ENCODE measurements at places on chromosomes 16 and 17.
A peak's percentile ranks its signal among the peaks of the same experiment; 100 is the strongest.

- DNase-seq: no peak
Observed at GRCh38 chr16:30659507-30660423, 1.5 kb downstream of the FBRS start.

GRCh38 chr17:2241823-2242222, 61.8 kb downstream of the SMG6 start:
- DNase-seq: no peak

DNA sequence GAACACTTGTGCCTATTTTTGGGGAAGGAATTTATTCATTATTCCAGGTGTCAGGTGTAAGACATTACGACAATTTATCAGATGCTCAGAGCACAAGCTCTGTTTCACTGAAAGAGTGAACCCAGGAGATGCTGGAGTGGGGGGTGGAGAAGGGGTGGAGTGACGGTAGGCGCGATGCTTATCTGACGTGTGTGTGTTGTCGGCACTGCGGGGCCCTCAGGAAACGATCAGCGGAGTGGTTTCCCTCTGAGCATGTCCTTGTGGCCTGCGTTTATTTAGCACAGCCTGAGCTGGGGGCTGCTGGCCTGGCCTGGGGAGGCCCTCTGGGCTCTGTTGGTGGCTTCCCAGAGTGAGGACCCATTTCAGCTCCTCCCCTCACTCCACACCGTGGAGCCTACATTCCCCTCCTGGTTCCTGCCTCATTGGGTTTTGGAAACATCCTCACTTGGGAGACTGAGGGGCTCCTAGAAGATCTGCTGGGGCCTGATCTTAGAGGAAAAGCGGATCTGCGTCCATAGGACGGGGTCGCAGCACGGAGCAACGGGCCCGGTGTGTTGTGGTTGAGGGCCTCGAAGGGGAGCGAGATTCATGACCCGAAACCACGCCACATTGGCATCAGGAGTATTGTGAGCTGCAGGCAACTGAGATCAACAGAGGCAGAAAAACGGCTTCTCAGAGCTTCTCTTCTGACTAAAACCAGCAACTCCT, 19.0 kb upstream of the GNG13 start:
- no peak for DNase-seq

- DNase-seq: no peak
Observed at GRCh38 chr16:80164966-80165550, 375.7 kb upstream of the DYNLRB2 start.

GRCh38 chr17:57747221-57748017, 2.3 kb upstream of the CCDC182 start:
- DNase-seq: peak; percentile 89

DNA sequence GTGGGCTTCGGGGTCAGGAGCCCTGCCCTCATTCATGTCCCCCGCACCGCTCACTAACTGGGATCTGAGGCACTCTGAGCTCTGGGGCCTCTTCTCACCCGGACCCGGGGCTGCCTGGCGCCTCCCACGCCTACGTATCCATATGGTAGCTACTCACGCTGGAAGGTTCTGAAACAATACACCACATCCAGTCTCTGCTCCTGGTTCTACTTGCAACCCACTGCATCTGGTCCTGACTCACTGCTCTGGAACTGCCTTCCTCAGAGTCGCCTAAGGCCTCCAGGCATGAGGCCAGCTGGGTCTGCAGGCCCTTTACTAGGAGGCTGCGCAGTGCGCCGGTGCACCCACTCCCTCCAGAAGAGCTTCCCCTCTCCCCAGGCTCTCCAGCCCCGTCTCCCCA, 18.1 kb downstream of the USP36 start:
- DNase-seq: no peak

DNA sequence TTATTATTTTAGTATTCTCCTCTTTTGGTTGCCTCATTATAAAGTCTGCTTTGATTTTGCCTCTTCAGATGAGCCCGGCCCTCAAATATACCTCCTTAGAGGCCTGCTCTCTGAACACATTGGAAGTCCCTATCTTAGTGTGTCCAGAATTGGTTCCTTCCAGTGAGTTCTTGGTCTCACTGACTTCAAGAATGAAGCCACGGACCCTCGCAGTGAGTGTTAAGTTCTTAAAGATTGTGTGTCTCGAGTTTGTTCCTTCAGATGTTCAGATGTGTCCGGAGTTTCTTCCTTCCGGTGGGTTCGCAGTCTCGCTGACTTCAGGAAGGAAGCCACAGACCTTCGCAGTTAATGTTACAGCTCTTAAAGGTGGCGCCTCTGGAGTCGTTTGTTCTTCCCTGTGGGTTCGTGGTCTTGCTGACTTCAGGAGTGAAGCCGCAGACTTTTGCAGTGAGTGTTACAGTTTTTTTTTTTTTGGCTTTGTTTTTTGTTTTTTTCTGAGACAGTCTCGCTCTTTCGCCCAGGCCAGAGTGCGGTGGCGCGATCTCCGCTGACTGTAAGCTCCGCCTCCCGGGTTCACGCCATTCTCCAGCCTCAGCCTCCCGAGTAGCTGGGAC, 45.8 kb upstream of the NOS2 start:
- DNase-seq: peak; percentile 24

DNA sequence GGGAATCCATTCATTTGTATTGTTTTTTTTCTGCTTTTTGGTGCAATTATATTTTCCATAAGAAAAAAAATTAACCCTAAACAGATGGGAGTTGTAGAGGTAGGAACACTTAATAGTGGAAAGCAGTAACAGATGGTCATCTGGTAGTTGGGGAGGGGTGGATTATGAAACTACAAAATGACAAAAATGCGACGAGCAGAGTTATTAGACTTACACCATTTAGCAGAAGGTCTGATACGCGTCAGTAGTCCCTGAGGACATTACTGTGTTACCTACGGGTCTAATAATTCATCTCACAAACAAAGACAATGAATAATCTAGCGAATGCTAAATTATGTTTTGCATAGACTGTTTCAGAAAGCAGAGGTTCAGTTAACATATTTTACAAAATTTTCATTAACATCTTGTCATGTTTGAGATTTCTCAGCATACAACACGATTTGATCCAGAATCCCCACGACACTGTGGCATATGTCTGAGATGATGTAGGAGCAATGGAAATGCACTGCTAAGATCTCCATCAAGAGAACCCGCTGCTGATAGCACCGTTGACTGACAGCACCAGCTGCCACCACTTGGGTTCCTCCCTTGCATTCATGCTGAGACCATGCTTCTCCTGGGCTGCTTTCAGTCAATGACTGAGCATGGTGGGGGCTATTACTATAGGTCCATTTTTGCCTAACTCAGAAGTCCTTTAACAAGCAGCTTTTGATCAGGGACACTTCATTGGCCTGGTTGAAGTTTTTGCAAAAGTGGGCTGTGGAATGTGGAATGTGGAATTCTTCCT, 182.2 kb upstream of the CPHXL start:
- DNase-seq: no peak

GRCh38 chr16:83887564-83887963, 11.4 kb upstream of the MLYCD start:
- no peak for DNase-seq

DNA sequence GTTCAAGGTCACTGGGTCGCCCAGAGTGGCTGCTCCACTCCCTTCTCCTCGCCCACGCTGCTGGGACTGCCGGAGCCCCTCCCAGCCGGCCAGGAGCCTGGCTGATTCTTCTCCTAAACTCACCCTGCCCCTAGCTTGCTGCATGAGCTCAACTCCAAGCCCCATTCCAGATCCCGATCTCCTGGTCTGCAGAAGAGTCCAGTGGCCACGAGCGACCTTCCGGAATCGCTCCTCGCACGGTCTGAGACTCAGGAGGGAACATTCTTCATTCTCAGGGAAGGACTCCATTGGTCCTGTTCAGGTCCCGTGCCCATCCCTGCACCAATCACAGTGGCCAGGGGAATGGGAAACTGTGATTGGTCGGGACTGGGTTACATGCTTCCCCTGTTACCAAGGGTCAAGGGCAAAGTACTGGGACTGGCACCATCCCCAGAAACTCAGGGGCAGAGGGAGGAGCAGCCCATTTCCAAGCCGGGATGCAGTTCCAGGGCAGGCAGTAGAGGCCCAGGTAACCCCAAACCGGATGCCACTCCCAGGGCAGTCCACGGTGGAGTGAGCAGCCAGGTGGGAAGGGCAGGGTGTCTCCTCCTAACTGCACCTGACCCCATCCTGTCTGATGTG, 24.5 kb upstream of the CIBAR2 start:
- DNase-seq: no peak

DNA sequence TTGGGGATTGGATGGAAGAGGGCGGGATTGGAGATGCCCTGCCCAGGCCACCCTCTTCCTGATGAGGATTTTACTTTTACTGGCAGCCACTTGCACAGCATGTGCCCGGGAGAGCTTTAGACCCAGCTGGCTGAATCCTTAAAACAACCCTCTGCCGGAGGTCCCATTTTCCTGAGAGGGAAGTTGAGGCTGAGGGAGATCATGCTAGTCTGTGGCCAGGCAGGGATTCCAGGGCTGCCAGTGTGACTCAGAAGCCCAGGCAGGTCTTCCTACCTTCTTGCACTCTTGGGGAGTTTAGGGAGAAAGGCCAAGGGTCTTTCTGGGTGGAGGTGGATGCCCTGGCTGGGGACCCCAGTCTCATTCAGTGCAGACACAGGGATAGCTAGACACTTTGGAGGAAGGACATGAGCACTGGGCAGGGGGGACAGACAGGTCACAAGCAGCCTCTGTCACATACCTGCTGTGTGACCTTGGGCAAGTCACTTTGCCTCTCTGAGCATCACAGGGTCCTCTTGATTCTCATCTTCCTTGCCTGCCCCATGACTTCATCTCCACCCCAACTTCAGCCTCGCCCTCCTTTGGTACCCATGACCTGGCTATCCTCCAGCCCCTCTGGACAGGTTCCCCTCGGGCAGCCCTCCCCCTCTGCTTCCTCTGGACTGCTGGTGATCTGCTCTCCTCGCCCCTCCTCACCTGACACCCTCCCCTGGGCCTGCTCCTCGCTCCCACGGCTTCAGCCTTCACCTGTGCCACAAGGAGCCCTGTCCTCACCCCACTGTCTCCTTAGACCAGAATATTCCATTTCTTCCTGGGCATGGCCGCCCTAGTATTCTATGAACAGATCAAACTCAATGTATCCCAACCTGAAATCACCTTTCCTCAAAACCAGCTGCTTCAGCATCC, 11.3 kb upstream of the DCAF7 start:
- DNase-seq: no peak

DNA sequence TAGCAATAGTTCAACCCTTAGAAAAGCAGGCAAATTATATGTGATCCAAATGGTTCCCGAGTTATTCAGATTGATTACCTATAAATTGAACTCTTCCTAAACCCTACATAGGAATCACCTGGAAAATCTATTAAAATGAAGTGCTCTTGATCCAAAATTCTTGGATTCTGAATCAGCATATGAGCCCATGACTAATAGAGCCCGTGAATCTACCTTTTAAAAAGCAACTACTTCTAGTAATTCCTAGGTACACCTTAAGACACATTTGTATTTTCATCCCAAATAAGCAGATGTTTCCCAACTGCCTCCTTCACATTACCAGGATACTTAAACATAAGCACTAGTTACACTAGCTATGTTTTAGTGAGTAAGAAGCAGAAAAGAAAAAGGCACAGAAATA, 1171.0 kb upstream of the GOT2 start:
- no peak for DNase-seq

DNA sequence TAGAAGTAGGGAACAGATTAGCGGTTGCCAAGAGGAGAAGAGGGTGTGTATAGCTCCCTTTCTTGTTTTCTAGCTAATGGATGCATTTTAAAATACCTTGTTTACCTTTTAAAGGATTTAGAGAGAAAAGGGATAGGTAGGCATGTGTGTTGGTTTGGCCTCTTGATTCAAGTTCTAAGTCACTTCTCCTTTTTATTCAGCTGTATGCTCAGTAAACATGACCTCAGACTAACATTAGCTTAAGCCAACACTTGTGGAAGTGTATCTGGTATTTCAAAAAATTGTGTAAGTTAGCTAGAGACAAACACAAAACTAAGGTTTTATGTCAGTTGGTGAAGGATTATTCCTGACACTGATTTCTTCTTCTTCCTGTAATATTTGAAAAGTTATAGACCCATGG, 204.1 kb upstream of the NOG start:
- no peak for DNase-seq

DNA sequence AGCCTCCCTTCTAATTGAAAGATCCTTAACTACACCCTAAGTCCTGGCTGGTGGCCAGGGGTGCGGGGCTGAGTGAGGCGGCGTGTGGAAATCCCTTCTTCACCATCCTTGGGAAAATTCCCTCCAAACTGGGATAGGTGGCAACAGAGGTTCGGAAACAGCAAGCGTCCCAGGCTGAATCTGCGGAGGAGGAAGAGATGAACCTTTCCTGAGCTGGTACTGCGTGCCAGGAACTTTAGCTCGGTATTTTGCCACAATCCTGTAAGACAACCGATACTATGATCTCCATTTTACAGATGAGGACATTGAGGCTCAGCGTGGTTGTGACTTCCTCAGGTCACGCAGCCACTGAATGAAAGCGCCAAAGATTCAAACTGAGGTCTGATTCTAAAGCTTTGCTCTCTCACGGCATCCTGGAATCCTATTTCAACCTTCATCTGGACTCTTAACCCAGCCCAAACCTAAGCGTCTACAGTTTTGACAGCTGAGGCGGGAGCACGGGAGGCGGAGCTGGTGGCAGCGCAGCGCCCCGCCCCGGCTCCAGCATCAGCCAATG, 583 bp upstream of the CYLD start:
- no peak for DNase-seq

- no peak for DNase-seq
Observed at GRCh38 chr17:67911059-67911782, 85.0 kb downstream of the C17orf58 start.

DNA sequence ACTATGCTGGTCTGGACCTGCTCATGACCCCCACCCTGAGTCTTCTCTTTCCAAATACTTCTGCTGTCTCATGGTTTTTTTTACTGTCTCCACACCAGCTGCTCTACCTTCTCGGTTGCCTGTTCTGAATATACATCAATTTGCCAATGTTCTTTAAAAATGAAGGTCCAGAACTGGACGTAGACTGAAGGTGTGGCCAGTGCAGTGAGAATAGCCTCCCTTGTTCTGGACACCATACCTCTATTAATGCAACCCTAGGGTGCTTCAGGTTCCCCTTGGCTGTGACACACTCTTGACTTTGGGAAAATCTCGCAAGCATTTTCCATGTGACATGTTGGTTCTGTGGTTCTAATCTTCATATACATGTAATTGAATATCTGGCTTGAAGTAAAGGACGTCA, 15.3 kb upstream of the IL21R start:
- no peak for DNase-seq

DNA sequence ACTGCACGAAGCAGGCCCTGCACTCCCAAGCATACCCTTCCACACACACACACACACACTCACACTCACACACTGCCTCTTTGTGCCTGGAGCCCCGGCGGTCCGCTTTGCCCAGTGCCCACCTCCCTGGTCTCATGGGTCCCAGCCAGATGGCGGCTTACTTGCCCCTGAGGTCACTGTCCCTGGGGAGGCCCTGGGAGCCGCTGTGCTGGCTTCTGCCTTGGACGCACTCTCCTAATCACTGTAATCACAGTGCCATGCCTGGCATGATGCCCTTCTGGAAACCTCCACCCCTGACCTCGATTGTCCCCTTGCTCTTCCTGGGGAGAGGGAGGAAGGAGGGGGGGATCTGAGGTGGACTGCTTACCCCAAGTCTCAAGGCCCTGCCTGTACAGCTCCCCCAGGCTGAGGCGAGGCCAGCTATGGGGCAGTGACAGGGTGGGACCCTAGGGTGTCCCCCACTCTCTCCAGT, 36.0 kb downstream of the ARHGAP23 start:
- DNase-seq: no peak

All from AML-193 (cell line).